Activated CD8-positive, alpha-beta T cell treated with anti-CD3 and anti-CD28 coated beads, Interleukin-2, amount 10 ng/mL, durations not matched to agents 7 days and 5 days (primary cell): ENCODE measurements at places on chromosomes 4 and X.

GRCh38 chrX:108734426-108734825, 1.9 kb downstream of the IRS4 start:
- no peaks in the 10 kb centered on the region for H3K4me1 ChIP-seq
- peaks cover 23% of the 10 kb centered on the region for H3K27me3 ChIP-seq
- DNase-seq, result no peak
- no peak overlapping the region for H3K4me3 ChIP-seq

DNA sequence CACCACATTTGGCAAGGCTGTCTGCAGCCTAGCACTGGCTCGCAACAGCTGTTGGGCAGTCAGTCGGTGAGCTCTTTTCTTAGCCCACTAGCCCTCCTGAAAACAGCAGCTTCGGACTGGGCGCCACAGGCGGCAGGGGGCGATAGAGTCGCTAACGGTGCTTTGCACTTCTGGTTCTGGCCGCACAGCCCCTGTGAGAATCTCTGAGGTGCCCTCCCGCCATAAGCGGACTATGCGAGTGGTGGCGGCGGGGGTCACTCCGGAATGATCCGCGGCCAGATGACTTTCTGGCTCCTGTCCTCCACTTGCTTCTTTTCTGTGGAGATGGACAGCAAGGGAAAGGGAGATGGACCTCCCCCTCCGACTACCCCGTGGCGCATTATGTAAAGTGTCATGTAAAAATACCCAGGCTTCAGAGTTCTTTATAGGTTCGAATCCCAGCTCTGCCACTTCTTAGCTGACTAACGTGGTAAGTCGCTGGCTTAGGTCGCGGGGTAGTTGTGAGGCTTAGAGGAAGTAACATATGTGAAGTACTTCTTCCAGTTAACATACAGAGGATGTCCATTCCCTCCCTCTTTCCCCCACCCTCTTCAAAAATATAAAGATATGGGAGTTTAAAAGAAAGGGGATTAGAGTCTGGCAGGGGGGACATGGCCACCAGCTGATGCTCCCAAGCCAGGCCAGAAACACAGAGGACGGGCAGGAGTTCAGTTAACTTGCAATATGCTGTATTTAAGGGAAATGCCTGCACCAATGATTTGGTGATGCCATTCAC, 11.0 kb downstream of the ARHGAP36 start:
- no peak overlapping the region for H3K4me3 ChIP-seq
- no peaks in the 10 kb centered on the region for H3K4me1 ChIP-seq
- DNase-seq, result peak; percentile 20
- H3K27me3 ChIP-seq, result peaks cover 40% of the 10 kb centered on the region

DNA sequence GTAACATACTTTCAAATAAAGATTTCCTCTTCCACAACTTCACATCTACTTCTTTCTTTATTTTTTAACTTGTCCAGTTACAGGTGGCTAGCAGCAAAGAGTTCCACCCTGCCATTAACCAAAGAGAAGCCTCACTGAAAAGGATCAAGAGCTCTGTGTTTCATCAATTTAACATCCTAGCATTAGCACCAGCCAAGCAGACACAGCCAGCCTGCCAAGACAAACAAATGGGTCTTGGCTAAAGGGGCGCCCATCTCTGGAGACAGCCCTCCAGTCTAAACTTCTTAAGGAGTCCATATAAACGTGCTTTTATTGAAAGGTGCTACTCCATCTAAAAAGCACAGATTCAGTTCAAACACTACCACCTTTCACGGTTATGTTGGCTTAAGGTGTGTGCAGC, 105.3 kb downstream of the ADAMTS3 start:
- H3K27ac ChIP-seq, result no peak overlapping the region
- H3K4me1 ChIP-seq, result no peaks in the 10 kb centered on the region
- H3K36me3 ChIP-seq, result no peaks in the 10 kb centered on the region
- no peaks in the 10 kb centered on the region for H3K27me3 ChIP-seq
- no peak for DNase-seq
- no peak overlapping the region for H3K4me3 ChIP-seq

DNA sequence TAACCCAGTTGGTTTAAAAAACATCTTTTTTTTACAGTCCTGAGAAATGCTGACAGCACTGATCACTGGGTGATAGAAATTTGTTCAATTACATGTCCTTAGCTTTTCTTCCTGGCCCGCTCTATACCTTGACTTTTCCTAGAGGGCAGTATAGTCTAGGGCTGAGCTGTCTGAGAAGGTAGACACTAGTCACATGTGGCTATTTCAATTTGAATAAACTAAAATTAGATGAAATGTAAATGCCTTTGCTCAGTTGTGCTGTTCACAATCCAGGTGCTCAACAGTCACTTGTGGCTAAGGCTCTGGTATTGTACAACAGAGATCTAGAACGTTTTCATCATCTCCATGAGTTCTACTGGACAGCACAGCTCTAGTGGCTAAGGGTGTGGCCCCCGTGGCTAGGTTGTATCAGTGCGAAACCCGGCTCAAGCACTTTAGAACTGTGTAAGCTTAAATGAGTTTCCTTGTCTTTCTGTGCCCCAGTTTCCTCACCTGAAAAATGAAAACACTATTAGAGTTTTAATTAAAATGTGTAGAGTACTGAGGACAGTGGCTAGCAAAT, 111.6 kb upstream of the WDR17 start:
- H3K27ac ChIP-seq, result no peak overlapping the region
- H3K4me1 ChIP-seq, result no peaks in the 10 kb centered on the region
- no peaks in the 10 kb centered on the region for H3K27me3 ChIP-seq

DNA sequence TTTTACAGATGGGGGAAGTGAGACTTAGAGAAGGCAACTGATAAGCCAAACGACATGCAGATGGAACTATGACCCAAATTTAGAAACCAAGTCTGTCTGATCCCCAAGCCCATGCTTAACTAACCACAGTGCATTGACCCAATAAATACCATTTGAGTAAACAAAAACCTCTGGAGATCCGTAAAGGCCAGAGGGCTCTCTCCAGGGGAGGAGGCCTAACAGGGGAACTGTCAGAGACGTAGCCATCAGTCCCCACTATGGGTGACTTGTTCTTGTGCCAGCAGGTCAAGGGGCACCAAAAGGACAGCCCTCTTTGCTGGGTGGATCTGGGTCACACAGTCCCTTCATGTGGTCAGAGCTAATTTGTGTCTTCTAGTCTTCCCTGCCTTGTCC, 420.2 kb downstream of the BCOR start:
- no peaks in the 10 kb centered on the region for H3K36me3 ChIP-seq
- no peaks in the 10 kb centered on the region for H3K4me1 ChIP-seq
- no peak for DNase-seq
- no peak overlapping the region for H3K4me3 ChIP-seq
- no peak overlapping the region for H3K27ac ChIP-seq
- H3K27me3 ChIP-seq, result no peaks in the 10 kb centered on the region

- no peak for DNase-seq
- peaks cover 13% of the 10 kb centered on the region for H3K36me3 ChIP-seq
- peaks cover 32% of the 10 kb centered on the region for H3K4me1 ChIP-seq
- H3K27ac ChIP-seq, result no peak overlapping the region
- no peak overlapping the region for H3K4me3 ChIP-seq
Observed at GRCh38 chrX:39848243-39848642, 249.5 kb downstream of the BCOR start.

- H3K27ac ChIP-seq, result no peak overlapping the region
- H3K36me3 ChIP-seq, result no peaks in the 10 kb centered on the region
- H3K4me1 ChIP-seq, result no peaks in the 10 kb centered on the region
- H3K4me3 ChIP-seq, result no peak overlapping the region
- H3K27me3 ChIP-seq, result peaks cover 3% of the 10 kb centered on the region
Observed at GRCh38 chr4:168942985-168943384, 67.1 kb downstream of the CBR4 start.

DNA sequence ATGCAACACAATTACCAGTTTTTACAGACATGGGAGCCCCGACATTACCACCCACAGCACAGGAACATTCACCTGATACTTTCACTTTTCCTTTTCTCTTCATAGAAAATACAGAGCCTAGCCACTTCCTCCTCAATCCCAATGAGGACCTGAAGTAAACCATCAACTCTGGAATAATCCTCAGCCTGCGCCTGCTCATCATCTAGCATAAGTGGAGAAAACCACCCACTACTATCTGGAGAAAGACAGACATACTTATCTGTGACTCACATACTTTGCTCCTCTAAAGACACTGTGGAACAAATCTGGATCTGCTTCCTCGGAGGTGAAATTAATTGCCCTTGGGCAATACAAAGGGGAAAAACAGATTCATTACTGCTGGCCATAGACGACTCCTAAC, 47.8 kb downstream of the ZCCHC13 start:
- H3K4me1 ChIP-seq, result peaks cover 8% of the 10 kb centered on the region
- no peaks in the 10 kb centered on the region for H3K36me3 ChIP-seq
- H3K27me3 ChIP-seq, result no peaks in the 10 kb centered on the region
- H3K27ac ChIP-seq, result peak overlapping the region; percentile 58

DNA sequence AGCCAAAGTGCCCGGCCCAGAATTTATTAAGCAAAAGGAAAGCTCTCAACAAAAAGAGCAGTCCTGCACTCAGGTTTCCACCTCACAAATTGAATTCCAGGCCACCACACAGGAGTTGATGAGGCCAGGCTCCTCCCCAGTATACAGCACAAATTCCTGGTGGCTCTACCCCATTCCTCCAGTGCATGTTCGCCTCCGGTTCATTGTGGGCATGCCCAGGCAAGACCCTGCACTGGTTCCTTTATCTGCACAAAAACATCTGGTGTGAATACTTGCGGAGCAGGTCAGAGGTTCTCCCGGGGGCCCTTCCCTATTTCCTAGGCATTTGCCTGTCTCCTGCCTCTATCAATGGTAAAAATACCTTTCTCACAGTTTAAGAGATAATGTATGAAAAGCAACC, 195.2 kb upstream of the ANXA10 start:
- H3K27me3 ChIP-seq, result no peaks in the 10 kb centered on the region
- no peaks in the 10 kb centered on the region for H3K36me3 ChIP-seq
- H3K4me1 ChIP-seq, result no peaks in the 10 kb centered on the region
- no peak overlapping the region for H3K27ac ChIP-seq
- no peak overlapping the region for H3K4me3 ChIP-seq

GRCh38 chr4:54543088-54543795, 114.5 kb upstream of the KIT start:
- no peak overlapping the region for H3K27ac ChIP-seq
- peaks cover 15% of the 10 kb centered on the region for H3K4me1 ChIP-seq
- H3K27me3 ChIP-seq, result peaks cover 15% of the 10 kb centered on the region
- no peak for DNase-seq
- no peak overlapping the region for H3K4me3 ChIP-seq

GRCh38 chrX:19446397-19446796, 68.9 kb downstream of the MAP3K15 start:
- DNase-seq, result no peak
- H3K27ac ChIP-seq, result no peak overlapping the region
- no peaks in the 10 kb centered on the region for H3K36me3 ChIP-seq

DNA sequence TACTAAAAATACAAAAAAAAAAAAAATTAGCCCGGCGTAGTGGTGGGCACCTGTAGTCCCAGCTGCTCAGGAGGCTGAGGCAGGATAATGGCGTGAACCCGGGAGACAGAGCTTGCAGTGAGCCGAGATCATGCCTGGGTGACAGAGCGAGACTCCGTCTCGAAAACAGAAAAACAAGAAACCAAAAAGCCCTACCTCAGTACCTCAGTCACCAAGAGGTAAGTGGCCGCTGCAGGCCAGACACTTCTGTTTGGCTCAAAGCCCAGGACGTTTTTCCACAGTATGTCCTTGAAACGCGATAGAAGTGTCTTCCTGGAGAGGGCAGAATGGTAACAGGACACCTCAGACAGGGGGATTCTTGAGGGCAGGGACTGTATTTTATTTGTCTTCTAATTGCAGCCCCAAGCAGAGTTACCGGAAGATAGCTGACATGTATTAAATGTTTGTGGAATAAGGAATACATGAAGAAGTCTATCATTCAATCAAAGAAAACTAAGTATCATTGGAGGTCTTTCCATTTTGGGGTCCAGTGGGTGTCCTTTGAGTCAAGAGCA, 63.6 kb downstream of the CLNK start:
- no peak for DNase-seq
- no peaks in the 10 kb centered on the region for H3K36me3 ChIP-seq
- H3K4me3 ChIP-seq, result no peak overlapping the region
- no peak overlapping the region for H3K27ac ChIP-seq

- H3K36me3 ChIP-seq, result no peaks in the 10 kb centered on the region
- no peak for DNase-seq
- H3K4me1 ChIP-seq, result no peaks in the 10 kb centered on the region
- no peak overlapping the region for H3K27ac ChIP-seq
- H3K4me3 ChIP-seq, result no peak overlapping the region
Observed at GRCh38 chrX:104307341-104307740, 52.6 kb upstream of the ESX1 start.

GRCh38 chr4:118801895-118802575, 33.9 kb downstream of the SEC24D start:
- no peak for DNase-seq
- no peaks in the 10 kb centered on the region for H3K4me1 ChIP-seq
- H3K27ac ChIP-seq, result no peak overlapping the region
- no peaks in the 10 kb centered on the region for H3K27me3 ChIP-seq
- no peak overlapping the region for H3K4me3 ChIP-seq

DNA sequence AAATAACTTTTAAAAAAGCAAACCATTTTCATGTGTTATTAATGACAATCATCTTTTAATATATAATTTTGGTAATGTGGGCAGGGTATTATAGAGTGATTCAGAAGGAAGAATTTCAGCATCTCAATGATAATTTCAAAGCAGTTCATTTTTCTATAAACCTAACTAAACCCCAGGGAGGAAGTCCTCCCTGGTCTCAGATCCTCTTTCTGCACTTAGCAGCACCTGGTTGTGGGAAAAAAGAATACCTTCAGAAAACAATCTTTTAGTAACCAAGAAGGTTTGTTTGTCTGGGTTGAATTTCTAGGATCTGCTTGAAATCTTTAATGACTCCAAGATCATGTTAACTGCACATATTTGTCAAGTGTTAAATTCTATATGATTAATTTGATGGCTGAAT, 29.9 kb downstream of the DKK2 start:
- no peak overlapping the region for H3K4me3 ChIP-seq
- no peaks in the 10 kb centered on the region for H3K4me1 ChIP-seq
- no peak for DNase-seq
- no peaks in the 10 kb centered on the region for H3K36me3 ChIP-seq
- H3K27me3 ChIP-seq, result no peaks in the 10 kb centered on the region

GRCh38 chrX:141214196-141214595, 28.1 kb downstream of the SPANXC start:
- H3K4me3 ChIP-seq, result no peak overlapping the region
- no peaks in the 10 kb centered on the region for H3K4me1 ChIP-seq
- no peak overlapping the region for H3K27ac ChIP-seq
- no peaks in the 10 kb centered on the region for H3K27me3 ChIP-seq
- no peaks in the 10 kb centered on the region for H3K36me3 ChIP-seq

- no peak overlapping the region for H3K4me3 ChIP-seq
- H3K27ac ChIP-seq, result no peak overlapping the region
- no peaks in the 10 kb centered on the region for H3K4me1 ChIP-seq
- DNase-seq, result no peak
- no peaks in the 10 kb centered on the region for H3K36me3 ChIP-seq
Observed at GRCh38 chr4:143375326-143376073, 38.8 kb downstream of the GAB1 start.

- no peak overlapping the region for H3K27ac ChIP-seq
- H3K36me3 ChIP-seq, result no peaks in the 10 kb centered on the region
- no peak for DNase-seq
- H3K4me3 ChIP-seq, result no peak overlapping the region
- no peaks in the 10 kb centered on the region for H3K27me3 ChIP-seq
Observed at GRCh38 chrX:96563646-96564045, 121.0 kb upstream of the DIAPH2 start.

- H3K27me3 ChIP-seq, result peaks cover 2% of the 10 kb centered on the region
- DNase-seq, result no peak
- no peaks in the 10 kb centered on the region for H3K36me3 ChIP-seq
- H3K4me1 ChIP-seq, result no peaks in the 10 kb centered on the region
- no peak overlapping the region for H3K4me3 ChIP-seq
Observed at GRCh38 chr4:146550161-146550560, 28.4 kb upstream of the SLC10A7 start.

GRCh38 chr4:183873409-183874185, 31.5 kb upstream of the STOX2 start:
- no peaks in the 10 kb centered on the region for H3K36me3 ChIP-seq
- peaks cover 2% of the 10 kb centered on the region for H3K27me3 ChIP-seq
- no peaks in the 10 kb centered on the region for H3K4me1 ChIP-seq
- no peak overlapping the region for H3K27ac ChIP-seq
